ENCODE measurements at places on chromosomes 16 and 17.
A peak's percentile ranks its signal among the peaks of the same experiment; 100 is the strongest.

GRCh38 chr17:57455063-57455914 lies 199.0 kb downstream of the MSI2 start:
- peak; percentile 100 for DNase-seq

DNA sequence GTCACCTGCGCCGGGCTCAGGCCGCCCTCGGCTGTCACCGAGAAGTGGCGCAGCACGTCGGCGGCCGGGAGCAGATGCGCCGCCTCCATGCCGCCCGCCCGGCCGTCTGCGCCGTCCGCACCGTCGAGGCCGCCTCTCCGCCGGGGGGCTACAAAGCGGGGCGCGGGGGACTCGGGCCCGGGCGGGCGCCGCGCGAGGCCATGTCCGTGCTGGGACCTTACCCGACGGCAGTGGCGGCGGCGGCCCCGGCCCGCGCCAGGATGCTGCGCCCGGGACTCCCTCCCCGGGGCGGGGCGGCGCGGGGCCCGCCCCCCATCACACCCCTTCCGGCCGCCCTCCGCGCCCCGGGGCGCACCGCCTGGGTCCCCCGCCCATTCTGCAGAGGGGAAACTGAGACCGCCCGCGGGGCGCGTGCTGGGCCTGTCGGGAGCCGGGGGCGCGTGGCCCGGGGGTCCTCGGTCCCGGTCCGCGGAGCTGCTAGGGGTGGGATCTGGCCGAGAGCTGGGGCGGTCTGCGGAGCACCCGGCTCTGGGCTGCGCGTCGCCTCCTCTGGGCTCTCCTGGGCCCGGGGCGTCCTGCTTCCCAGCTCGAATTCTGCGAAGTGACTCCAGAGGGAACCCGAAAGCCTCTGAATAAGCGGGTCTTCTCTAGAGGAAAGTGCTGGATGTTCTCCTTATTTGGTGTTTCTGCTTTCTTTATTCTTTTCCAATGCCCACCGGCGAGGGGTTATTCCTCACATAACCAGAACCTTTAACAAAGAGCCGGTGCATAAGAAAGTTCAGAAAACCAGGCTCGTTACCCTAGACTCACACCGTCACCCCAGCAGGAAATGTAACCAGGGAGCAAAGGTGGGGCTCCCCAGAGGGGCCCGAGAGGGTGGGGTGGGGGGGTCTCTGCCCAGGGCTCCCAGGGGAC lies at the start of gene ATP2A3:
Gene ATP2A3 (minus strand): TSS at position 235 of the 915 bp plus-strand sequence. CDS start 146 bp downstream, at position 89.
- peak; percentile 65 for DNase-seq

DNA sequence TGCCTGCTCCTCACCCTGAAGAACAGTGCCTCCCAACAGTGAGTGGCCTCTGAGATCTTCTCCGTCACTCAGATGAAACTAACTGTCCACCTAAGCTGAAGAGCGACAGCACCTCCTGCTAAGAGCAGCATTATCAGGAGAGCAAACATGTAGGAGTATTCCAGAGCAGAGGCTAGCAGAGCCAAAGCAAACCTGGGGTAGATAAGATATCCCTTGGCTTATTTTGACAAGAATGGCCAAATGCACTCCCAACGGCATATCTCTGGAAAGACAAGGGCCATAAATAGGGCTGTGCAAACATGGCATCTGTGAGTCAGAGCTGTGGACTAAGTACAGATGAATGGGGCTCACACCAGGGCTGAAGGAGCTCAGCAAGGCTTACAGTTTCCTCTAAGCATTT lies 96.3 kb downstream of the NDEL1 start:
- DNase-seq = no peak

GRCh38 chr16:55570159-55570558 lies 3.7 kb downstream of the CAPNS2 start:
- no peak for DNase-seq

- DNase-seq = no peak
These were observed 24.3 kb downstream of the CENPV start for GRCh38 chr17:16328997-16329396.

DNA sequence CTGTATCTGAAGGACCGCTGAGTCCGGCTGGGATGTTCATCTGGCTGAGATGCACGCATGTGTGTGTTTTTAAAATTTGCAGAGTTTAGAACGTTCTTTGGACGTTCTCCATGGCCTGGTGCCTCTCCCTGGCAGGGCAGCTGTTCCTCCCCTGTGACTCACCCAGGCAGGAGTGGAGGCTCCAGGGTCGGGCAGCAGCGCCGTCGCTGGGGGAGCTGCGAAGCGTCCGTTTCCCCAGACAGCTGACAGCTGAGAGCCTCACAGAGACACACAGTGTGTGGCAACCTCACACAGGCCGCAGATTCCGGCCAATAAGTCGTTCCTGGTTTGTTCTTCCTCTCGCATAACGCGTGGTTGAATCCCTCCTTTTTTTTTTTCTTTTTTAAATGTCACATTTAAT lies 80.6 kb downstream of the OR1D5 start:
- DNase-seq = no peak

DNA sequence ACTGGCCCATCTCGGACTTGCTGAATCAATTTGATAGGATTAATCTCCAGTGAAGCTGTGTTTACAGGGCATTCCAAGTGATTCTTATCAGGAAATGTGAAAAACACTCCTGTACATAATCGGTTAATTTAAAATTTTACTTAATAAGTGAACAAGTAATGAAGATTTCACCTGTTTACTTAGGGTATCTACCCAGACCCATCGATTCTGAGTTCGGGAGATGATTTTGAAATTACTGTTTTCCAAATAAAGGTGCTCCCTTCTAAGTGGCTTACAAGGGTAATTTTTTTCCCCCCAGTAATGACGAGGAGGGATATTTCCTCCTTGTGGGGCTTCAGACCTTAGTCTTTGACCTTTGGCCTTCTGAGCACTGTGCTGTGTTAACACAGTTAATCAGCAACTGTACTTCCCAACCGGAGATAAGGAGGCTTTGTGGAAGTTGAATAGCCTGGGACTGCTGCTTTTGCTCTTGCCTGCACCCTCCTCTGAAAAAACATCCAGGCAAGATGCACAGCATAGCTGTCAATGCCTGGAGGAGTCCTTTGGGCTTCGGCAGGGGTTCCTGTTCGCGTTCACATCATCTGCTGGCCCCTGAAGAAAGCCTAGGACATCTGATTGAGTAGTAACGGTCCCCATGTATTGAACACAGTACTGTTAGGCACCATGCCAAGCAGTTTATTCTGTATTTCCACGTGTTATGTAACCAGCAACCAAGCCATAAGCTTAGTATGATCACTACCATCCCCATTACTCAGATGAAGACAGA lies 1.8 kb downstream of the FAHD1 start:
- DNase-seq = no peak

DNA sequence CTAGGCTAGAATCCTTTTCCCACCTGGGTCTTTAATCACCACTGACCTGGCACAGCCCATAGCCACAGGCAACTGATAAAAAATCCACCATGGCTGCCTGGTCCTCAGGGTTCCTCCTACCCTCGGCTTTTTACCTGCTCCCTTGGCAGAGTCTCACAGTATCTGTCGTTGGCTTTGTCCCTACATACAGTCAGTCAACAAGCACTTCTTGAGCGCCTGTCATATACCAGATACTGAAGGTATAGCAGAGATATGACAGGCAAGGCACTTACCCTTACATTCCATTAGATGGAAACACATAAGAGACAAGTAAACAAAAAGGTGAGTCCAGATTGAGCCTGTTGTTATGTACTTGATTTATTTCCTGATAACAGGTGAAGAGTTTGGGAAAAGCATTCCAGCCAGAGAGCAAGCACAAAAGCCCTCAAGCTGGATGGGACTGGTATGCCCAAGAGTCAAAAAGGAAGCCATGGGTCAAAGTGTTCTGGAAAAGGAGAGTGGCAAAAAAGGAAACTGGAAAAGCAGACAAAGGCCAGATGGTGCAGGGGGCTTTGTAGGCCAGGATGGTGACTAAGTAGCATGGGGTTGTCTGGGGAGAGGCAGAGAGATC lies 247.0 kb downstream of the CHD9NB start:
- DNase-seq = no peak

- peak; percentile 73 for DNase-seq
These were observed at the start of gene HOXB4 for GRCh38 chr17:48577946-48578615. Gene HOXB4 (minus strand): TSS chr17:48578350. CDS start chr17:48578319, 31 bp downstream.

Measured in Jurkat, Clone E6-1 (cell line).